ENCODE measurements at places on chromosomes 2 and 18.

DNA sequence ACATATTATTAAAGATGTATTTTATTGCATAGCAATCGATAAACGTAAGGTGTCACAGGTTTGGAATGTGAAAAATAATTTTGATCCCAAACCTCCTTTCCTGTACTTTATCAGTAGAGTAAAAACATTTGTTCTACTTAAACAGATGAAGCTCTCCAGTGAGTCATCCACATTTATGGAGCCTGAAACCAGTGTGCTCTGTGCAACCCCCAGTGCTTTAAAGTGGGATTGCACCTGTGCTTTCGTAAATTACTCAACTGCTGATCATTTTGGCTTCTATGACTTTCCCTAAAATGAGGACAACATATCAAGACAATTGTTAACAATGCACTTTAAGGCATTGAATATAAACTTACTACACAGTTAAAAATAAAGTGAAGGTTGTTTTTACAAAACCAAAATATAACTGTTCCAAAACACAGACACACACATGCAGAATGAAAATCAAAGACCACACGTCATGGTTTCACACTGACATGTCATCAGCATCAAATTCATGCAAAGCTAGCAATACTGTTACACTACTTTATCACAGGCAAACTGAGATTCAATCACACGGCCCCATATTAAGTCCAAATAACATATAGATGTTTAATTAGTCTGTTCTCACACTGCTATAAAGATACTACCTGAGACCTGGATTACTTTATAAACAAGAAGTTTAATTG lies 9.7 kb downstream of the TMEM18 start:
- peak; percentile 81 for DNase-seq

GRCh38 chr2:230335864-230336506 lies 9.0 kb downstream of the SP140L start:
- DNase-seq: no peak

DNA sequence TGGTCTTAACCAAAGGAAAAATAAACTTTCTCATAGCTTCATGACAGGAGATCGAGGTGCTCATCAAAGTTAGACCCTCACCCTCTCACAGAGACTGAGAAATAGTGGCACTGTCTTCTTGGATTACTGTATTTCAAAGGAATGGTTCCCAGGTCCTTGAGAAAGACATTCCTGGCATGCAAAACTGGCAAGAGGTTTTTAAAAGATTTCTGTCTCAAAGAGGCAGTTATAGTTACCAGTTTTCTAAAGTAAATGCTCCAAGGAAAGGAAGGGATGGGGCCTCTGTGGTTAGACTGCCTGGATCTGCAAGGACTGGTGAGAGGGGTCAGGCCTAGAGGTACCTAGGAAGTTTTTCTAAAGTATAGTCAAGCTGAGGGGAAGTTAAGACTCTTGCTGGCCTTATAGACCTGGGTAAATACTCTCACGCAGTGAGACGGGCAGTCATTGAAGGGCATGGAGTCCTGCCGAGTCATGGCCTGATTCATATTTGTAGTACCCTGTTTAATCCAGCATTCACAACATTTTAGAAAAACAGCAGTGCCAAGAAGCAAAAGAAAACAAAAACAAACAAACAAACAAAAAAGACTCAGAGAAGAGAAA lies 226.1 kb downstream of the DOK6 start:
- DNase-seq: no peak

DNA sequence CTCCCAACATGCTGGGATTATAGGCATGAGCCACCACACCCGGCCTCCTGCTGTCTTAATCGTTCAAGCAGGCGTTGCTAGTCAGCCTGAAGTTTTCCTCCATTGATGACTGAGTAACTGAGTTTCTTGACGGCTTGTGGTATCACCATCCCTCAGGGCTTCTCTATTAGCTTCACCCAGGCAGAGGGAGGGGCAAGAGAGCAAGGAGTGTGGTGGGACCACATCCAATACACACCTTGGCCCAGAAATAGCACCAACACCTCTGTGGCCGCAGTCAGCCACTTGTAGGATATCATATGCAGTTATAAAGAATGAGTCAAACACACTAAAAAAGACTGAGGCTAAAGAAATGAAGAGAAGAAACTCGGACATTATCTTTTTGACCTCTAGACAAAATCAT lies 1009.4 kb upstream of the CELF4 start:
- DNase-seq: no peak

All from bronchial epithelial cell (primary cell).